Activated CD4-positive, alpha-beta T cell treated with anti-CD3 and anti-CD28 coated beads, Interleukin-2, amount 10 ng/mL, durations not matched to agents 24 days and 14 days (primary cell): ENCODE measurements at places on chromosomes 7 and 10. TPM values are rescaled to one million over a fixed set of nuclear protein-coding genes. Genes with fewer than 3 reads are reported as not detected.
A peak's percentile ranks its signal among the peaks of the same experiment; 100 is the strongest.

ZNRF2 gene
- 8.8 and 9.2 TPM in 2 replicates for total RNA-seq

GRCh38 chr7:130365511-130366441 lies 14.5 kb upstream of the CPA1 start:
- H3K4me3 ChIP-seq: peak overlapping the region; percentile 45
- peak overlapping the region; percentile 76 for H3K27ac ChIP-seq
- H3K27me3 ChIP-seq: no peaks in the 10 kb centered on the region
- H3K36me3 ChIP-seq: no peaks in the 10 kb centered on the region

GRCh38 chr10:44885710-44886109 lies 25.4 kb upstream of the TMEM72 start:
- no peak overlapping the region for H3K4me3 ChIP-seq
- peaks cover 10% of the 10 kb centered on the region for H3K27me3 ChIP-seq
- H3K4me1 ChIP-seq: no peaks in the 10 kb centered on the region
- H3K27ac ChIP-seq: no peak overlapping the region
- no peak for DNase-seq

- no peak for DNase-seq
- H3K27ac ChIP-seq: peak overlapping the region; percentile 89
- peaks cover 25% of the 10 kb centered on the region for H3K4me1 ChIP-seq
- H3K4me3 ChIP-seq: peak overlapping the region; percentile 98
- no peaks in the 10 kb centered on the region for H3K27me3 ChIP-seq
- H3K36me3 ChIP-seq: peaks cover 26% of the 10 kb centered on the region
Observed at GRCh38 chr10:13161857-13162271, 506 bp downstream of the MCM10 start.

DNA sequence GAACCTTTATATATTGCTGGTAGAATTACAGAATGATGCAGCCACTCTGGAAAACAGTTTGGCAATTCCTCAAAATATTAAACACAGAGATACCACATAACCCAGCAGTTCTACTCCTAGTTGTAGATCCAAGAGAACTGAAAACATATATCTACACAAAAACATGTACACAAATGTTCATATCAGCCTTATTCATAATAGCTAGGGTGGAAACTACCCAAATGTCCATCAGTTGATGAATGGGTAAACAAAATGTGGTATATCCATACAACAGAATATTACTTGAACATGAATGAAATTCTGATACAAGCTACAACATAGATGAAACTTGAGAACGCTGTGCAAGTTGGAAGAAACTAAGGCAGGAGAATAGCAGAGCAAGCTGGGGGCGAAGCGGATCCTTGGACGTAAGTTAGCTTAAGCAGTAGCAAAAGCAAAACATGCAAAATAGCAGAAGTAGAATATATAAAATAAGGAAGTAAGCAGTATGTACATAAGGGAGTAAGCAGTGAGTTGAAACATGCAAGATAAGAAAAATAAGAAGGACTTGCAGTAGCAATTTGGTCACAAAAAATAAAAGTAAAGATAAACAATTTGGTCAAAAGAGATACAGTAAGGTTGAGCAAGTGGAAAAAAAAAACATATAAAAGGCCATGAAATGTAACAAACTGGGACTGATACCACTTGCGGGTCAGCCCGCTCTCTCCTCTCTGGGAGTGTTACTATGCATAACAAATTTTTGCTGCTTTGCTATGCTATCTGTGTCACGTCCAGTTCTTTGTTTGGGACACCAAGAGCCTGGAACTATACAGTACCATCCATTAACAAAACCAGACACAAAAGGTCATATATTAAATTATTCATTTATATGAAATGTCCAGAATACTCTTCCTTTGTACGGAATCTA lies 18.0 kb upstream of the HILPDA start:
- peaks cover 15% of the 10 kb centered on the region for H3K27me3 ChIP-seq
- no peak overlapping the region for H3K27ac ChIP-seq
- H3K36me3 ChIP-seq: no peaks in the 10 kb centered on the region
- H3K4me3 ChIP-seq: no peak overlapping the region

DNA sequence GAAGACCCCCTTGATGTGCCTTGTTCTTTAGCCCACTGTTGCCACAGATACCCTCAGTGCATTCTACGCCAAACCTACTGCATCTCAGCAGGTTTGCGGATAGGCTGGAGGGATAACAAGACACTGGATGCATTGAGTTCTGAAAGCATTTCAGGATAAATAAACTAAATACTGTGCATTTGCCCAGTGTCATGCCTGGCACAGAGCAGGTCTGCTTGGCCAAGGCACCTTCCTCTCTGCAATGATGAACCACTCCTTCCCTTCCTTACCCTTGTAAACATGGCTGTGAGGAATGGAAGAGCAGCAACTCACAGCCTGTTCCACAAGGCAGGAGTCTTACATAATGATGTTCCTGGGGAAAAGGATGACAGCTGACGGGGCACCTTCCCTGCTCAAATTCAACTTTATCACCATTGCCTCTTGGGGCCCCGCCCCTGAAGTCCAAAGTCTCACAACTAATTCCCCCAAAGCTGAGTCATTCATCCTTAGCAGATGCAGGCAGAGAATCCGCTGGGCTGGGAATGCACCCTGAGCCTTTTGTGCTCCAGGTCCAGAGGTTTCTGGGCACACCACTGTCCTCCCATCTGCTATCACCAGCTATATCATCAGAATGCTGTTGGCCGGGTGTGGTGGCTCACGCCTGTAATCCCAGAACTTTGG lies 11.6 kb downstream of the DDX56 start:
- H3K4me3 ChIP-seq: no peak overlapping the region
- no peak for DNase-seq

AVPI1 gene
- 1.1 and 1.3 TPM in 2 replicates for total RNA-seq

GRCh38 chr10:96244354-96244753 lies 27.0 kb downstream of the BLNK start:
- no peak for DNase-seq
- peaks cover 15% of the 10 kb centered on the region for H3K27me3 ChIP-seq
- H3K36me3 ChIP-seq: no peaks in the 10 kb centered on the region
- no peak overlapping the region for H3K4me3 ChIP-seq
- H3K4me1 ChIP-seq: no peaks in the 10 kb centered on the region

DNA sequence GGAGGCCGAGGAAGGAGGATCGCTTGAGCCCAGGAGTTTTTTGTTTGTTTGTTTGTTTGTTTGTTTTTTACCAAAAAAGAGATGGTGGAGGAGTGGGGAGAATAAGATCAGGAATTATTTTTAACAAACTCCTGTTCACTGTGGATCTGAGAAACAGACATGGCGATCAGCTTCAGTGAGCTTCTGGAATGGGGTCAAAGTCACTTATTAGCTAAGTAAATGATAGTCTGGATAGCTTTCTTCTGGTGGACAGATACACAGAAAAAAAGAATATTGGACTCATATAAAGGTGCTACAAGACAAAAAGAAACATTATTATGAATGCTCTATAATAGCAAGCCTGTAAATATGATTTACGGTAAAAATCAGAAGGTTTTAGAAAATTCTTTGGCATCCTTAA lies 85.1 kb downstream of the POU6F2 start:
- no peak overlapping the region for H3K4me3 ChIP-seq
- no peaks in the 10 kb centered on the region for H3K36me3 ChIP-seq
- no peaks in the 10 kb centered on the region for H3K4me1 ChIP-seq
- H3K27ac ChIP-seq: no peak overlapping the region
- no peak for DNase-seq
- no peaks in the 10 kb centered on the region for H3K27me3 ChIP-seq

GRCh38 chr10:122659651-122660050 lies 40.0 kb downstream of the C10orf120 start:
- no peak overlapping the region for H3K27ac ChIP-seq
- H3K27me3 ChIP-seq: no peaks in the 10 kb centered on the region
- no peak for DNase-seq

MYO1G gene
- total RNA-seq: 283 and 290 TPM in 2 replicates

DNA sequence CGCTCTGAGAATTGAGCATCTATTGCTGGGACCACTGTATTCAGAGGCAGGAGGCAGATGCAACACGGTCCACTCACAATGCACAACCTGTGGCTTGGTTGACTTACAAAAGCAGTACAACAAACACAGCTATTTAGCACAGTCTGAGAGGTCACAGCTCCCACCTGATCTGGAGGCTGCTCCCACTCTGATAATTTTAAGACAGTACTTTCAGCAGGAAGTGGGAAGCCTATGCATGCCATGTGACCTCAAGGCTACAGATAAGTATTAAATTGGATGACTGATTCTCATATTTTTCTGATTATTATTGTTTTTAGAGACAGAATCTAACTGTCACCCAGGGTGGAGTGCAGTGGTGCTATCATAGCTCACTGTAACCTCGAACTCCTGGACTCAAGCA lies 659.3 kb downstream of the PARD3 start:
- no peaks in the 10 kb centered on the region for H3K4me1 ChIP-seq
- H3K27me3 ChIP-seq: no peaks in the 10 kb centered on the region
- H3K4me3 ChIP-seq: no peak overlapping the region
- no peaks in the 10 kb centered on the region for H3K36me3 ChIP-seq
- no peak overlapping the region for H3K27ac ChIP-seq

GRCh38 chr10:118912961-118913600 lies 116.4 kb upstream of the NANOS1 start:
- no peak overlapping the region for H3K27ac ChIP-seq
- no peak for DNase-seq
- no peaks in the 10 kb centered on the region for H3K36me3 ChIP-seq
- H3K27me3 ChIP-seq: no peaks in the 10 kb centered on the region
- H3K4me3 ChIP-seq: no peak overlapping the region
- H3K4me1 ChIP-seq: no peaks in the 10 kb centered on the region

DNA sequence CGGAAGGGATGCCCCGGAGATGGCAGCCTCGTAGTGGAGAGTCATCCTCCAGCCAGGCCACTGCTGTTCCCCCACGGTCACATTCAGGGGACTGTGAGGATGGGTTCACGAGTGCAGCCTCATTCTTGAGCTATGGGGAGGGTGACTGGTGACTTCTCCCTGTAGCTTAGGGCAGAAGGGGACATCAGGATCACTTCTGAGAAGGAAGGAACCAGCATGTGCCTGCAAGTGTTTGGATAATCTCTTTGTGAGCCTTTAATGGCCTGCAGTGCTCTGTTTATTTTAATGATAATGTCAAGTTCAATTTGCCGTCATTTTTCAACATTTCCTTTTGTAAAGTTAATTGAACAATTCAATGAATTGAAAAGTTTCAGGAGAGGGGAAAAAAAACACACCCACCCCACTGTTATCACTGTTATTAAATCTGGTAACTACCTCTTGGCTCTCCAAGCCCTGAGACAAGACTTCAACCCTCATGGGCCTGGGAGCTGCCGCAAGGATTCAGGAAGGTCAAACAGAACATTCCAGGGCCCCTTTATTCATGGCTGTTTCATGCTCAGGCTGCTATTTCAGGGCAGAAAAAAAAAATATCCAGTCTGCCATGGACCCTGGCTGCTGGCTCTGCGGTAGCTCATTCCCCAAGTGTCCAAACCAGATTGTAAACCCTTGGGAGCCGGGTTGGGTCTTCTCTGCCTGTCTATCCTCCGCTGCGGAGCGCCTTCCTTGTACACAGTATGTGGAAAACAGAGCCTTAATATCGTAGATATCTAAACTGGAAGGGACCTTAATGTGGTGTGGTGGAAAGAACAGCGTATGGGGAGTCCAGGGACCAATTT lies 100.4 kb downstream of the CDH23 start:
- no peak overlapping the region for H3K27ac ChIP-seq
- no peak for DNase-seq
- peaks cover 14% of the 10 kb centered on the region for H3K4me1 ChIP-seq
- H3K36me3 ChIP-seq: no peaks in the 10 kb centered on the region
- peaks cover 3% of the 10 kb centered on the region for H3K27me3 ChIP-seq
- H3K4me3 ChIP-seq: no peak overlapping the region

GRCh38 chr7:44235066-44235465 lies 34.3 kb downstream of the YKT6 start:
- H3K36me3 ChIP-seq: no peaks in the 10 kb centered on the region
- H3K4me3 ChIP-seq: no peak overlapping the region
- H3K27ac ChIP-seq: no peak overlapping the region
- no peak for DNase-seq

OAT gene
- total RNA-seq: 40.2 and 41.0 TPM in 2 replicates

ANKRD1 gene
- not detected in 2 replicates for total RNA-seq

DNA sequence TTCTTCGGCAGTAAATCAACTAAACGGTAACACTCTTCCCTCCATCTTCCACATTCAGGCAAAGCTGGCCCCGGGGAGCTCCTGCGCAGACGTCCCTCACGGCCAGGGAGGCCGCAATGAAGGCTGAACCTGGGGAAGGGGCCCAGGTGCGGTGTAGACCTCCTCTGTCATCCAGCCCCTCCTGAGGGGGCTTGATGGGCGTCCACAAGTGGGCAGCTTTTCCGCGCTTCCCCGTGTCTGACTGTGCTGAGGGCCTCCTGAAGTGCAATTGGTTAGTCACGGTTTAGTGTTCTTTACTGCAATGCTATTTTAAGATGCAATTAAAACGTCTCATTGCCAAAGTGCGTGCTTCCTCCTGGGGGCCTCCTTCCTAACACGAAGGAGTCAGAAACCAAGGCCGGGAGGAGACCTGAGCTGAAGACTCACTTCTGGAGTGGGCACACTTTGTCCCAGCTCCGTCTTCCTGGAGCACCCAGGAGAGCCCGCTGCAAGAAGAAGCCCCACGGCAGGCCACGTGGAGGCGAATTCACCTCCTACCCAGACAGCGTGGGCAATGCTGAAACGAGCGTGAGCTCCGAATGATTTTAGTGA lies 173.3 kb downstream of the ELFN1 start:
- peaks cover 3% of the 10 kb centered on the region for H3K36me3 ChIP-seq
- no peak overlapping the region for H3K27ac ChIP-seq
- H3K4me1 ChIP-seq: no peaks in the 10 kb centered on the region
- H3K4me3 ChIP-seq: no peak overlapping the region
- no peak for DNase-seq

FKBP6 gene
- not detected in 2 replicates for total RNA-seq

FXYD4 gene
- total RNA-seq: not detected in 2 replicates

ATOH7 gene
- total RNA-seq: not detected in 2 replicates

- H3K4me3 ChIP-seq: no peak overlapping the region
- peaks cover 24% of the 10 kb centered on the region for H3K4me1 ChIP-seq
- peaks cover 2% of the 10 kb centered on the region for H3K27me3 ChIP-seq
- no peak overlapping the region for H3K27ac ChIP-seq
Observed at GRCh38 chr10:12512332-12513002, 163.1 kb downstream of the CAMK1D start.

DNA sequence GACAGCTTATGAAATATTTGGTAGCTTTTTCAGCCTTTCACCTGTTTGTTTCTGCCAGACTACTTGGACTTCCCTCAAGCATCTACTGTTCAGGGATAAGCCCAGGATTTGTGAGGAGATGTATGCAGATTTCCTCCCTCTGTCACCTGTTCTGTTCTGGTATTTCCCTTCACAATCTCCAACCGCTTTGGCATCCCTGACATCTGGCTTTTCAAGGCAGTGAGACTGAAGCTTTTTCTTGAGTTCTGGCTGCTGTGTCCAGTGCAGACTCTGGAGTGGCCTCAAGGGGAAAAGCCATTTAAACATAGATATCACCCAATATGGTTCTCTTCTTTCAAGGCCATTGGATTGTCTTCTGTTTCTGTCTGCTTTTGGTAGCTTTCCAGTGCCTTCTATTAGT lies 369.7 kb downstream of the LRMDA start:
- H3K4me1 ChIP-seq: no peaks in the 10 kb centered on the region
- no peaks in the 10 kb centered on the region for H3K36me3 ChIP-seq
- no peak for DNase-seq
- no peaks in the 10 kb centered on the region for H3K27me3 ChIP-seq

DNA sequence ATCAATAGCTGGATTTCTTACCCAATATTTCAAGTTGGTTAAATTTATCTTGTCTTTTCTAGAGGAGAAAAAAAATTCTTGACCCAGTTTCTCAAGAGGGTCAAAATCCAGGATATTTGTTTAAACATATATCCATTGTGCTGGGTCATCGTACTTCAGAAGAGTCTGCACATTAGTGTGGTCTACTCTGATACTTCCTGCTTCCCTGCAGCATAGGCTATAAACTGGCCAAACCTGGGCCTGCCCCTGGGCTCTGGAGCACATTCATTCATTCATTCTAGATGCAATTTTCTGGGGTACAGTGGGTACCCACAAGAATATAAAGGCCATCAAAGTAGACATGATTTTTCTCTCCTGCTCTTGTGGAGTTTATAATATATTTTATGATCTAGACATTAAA lies 142.1 kb upstream of the WNT16 start:
- H3K4me1 ChIP-seq: no peaks in the 10 kb centered on the region
- no peaks in the 10 kb centered on the region for H3K36me3 ChIP-seq
- no peak overlapping the region for H3K27ac ChIP-seq
- H3K4me3 ChIP-seq: no peak overlapping the region
